Activated naive CD8-positive, alpha-beta T cell treated with anti-CD3 and anti-CD28 coated beads, Interleukin-2, amount 10 ng/mL, durations not matched to agents 7 days and 5 days (primary cell): ENCODE measurements at places on chromosomes 2 and 18. TPM values are rescaled to one million over a fixed set of nuclear protein-coding genes. Genes with fewer than 3 reads are reported as not detected.

DNA sequence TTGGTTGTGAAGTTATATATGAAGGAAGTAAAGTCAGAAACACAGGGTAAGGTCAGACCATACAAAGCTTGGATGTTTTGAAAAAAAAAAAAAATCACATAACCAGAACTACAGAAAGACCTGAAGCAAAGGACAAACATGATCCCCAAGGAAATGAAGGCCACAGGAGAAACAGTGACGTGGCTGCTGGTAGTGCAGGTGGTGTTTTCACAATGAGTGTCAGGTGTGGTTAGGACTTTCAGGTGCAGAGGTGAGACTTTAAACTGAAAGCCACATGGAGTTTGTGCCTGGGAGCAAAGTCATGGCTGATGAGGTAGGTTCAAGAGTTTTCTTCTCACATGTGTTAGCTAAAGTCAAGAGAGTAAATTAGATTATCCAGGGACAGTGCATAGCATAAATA lies 270.7 kb downstream of the PIEZO2 start:
- DNase-seq, result no peak
- no peaks in the 10 kb centered on the region for H3K36me3 ChIP-seq
- no peak overlapping the region for H3K27ac ChIP-seq
- H3K4me1 ChIP-seq, result no peaks in the 10 kb centered on the region
- H3K27me3 ChIP-seq, result no peaks in the 10 kb centered on the region

DNA sequence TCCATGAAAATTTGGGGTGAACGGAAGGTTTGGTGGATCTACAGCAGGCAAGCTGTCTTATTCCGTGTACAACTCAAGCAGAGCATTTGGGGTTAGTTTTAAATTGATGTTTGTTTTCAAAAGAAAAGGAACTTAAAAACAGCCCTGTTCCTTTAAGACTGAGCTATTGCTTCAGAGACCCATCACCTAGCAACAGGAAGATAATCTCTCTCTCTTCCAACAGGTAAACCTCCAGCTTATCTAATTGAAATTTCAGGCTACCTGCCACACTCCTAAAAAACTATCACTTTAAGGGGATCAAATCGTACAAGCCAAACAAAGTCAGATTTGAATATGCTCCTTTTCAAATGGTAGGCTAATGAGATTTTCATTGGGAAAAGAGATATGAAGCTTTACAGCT lies 101.8 kb downstream of the RNF152 start:
- no peaks in the 10 kb centered on the region for H3K36me3 ChIP-seq
- H3K4me3 ChIP-seq, result no peak overlapping the region
- DNase-seq, result no peak
- no peak overlapping the region for H3K27ac ChIP-seq
- no peaks in the 10 kb centered on the region for H3K4me1 ChIP-seq

GRCh38 chr2:1769703-1770422 lies 25.5 kb upstream of the PXDN start:
- H3K4me3 ChIP-seq, result no peak overlapping the region
- H3K4me1 ChIP-seq, result no peaks in the 10 kb centered on the region
- peaks cover 3% of the 10 kb centered on the region for H3K27me3 ChIP-seq
- DNase-seq, result peak; percentile 56
- H3K27ac ChIP-seq, result peak overlapping the region; percentile 70

DNA sequence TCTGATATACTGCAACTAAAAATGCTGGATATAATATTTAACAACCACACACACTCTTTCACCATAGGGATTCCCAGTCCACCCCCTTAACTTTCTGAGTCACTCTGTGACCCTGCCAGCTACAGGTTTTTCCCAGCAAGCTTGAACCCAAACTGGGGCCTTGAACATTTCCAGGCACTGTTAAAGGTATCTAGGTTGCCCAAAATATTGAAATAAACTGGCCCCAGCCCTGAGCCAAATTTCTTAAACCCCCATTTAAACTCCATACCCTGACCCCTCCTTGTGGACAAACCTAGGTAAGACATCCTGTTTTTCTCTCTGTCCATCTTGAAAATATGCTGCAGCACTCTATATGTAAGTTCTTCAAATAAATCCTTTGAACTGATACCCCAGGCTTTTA lies 19.7 kb upstream of the DCTN1 start:
- H3K4me1 ChIP-seq, result peaks cover 7% of the 10 kb centered on the region
- H3K27ac ChIP-seq, result no peak overlapping the region
- DNase-seq, result no peak
- no peak overlapping the region for H3K4me3 ChIP-seq
- no peaks in the 10 kb centered on the region for H3K36me3 ChIP-seq
- peaks cover 11% of the 10 kb centered on the region for H3K27me3 ChIP-seq

GRCh38 chr2:104340162-104340561 lies 513.8 kb upstream of the POU3F3 start:
- H3K27ac ChIP-seq, result no peak overlapping the region
- no peak for DNase-seq
- H3K4me1 ChIP-seq, result no peaks in the 10 kb centered on the region
- H3K36me3 ChIP-seq, result no peaks in the 10 kb centered on the region
- no peaks in the 10 kb centered on the region for H3K27me3 ChIP-seq

GRCh38 chr2:239355724-239356123 lies 45.1 kb downstream of the HDAC4 start:
- DNase-seq, result no peak
- H3K4me3 ChIP-seq, result no peak overlapping the region
- H3K4me1 ChIP-seq, result peaks cover 3% of the 10 kb centered on the region
- no peaks in the 10 kb centered on the region for H3K27me3 ChIP-seq

- no peaks in the 10 kb centered on the region for H3K36me3 ChIP-seq
- peaks cover 4% of the 10 kb centered on the region for H3K27me3 ChIP-seq
- H3K4me1 ChIP-seq, result no peaks in the 10 kb centered on the region
- H3K4me3 ChIP-seq, result no peak overlapping the region
- no peak for DNase-seq
- no peak overlapping the region for H3K27ac ChIP-seq
These were observed 80.3 kb upstream of the GATA6 start for GRCh38 chr18:22088996-22089640.

DNA sequence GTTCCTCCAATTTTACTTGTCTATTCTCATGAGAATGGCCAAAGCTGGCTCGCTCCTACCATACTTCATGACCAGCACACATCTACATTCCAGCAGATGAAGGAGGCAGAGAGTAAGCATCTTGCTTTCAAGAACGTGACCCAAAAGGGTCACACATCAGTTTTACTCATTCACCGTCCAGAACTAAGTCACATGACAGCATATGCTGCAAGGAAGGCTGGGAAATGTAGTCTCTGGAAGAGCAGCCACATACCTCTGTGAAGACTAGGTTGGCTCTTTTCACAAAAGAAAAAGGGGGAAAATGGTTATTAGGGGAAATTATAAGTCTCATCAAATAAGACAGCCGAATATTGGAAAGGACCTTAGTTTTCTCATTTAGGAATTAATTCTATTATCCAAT lies 835.3 kb downstream of the EPHA4 start:
- H3K36me3 ChIP-seq, result no peaks in the 10 kb centered on the region
- no peaks in the 10 kb centered on the region for H3K4me1 ChIP-seq
- H3K27me3 ChIP-seq, result no peaks in the 10 kb centered on the region
- H3K4me3 ChIP-seq, result no peak overlapping the region
- no peak overlapping the region for H3K27ac ChIP-seq

GRCh38 chr2:30382995-30383394 lies 64.1 kb upstream of the LCLAT1 start:
- no peaks in the 10 kb centered on the region for H3K4me1 ChIP-seq
- peaks cover 1% of the 10 kb centered on the region for H3K36me3 ChIP-seq
- DNase-seq, result no peak
- H3K27me3 ChIP-seq, result peaks cover 14% of the 10 kb centered on the region
- H3K27ac ChIP-seq, result no peak overlapping the region

DNA sequence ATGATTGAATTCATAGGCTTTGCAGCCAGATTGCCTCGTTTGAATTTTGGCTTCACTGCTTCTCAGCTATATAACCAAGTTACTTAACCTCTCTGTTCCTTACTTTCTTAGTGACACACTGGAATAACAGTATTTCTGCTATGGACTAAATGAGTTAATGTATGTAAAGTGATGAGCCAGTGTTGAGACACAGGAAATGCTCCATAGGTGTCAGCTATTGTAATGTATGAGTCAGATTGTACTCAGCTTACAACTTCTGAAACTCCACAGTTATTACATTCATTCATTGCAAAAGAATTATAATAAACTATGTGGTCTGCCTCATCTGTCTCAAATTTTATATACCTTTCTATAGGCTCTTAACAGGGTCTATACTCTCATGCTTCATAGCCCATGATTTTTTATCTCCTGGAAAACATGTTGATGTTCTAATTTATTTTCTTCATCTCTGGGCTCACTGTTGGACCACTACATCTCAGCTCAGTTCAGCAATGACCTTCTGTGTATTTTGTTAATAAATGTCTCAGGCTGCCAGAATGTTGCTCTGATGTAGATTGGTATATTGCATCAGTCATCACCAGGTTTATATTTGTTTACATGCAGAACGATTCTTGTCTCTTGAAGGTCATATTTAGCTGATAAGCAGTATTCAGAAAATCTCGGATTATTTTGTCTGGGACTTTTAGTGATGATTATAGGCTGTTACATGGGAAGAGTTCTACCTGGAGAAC lies 76.2 kb downstream of the MAP3K20 start:
- no peaks in the 10 kb centered on the region for H3K27me3 ChIP-seq
- H3K4me1 ChIP-seq, result peaks cover 22% of the 10 kb centered on the region
- DNase-seq, result no peak
- H3K27ac ChIP-seq, result no peak overlapping the region

DNA sequence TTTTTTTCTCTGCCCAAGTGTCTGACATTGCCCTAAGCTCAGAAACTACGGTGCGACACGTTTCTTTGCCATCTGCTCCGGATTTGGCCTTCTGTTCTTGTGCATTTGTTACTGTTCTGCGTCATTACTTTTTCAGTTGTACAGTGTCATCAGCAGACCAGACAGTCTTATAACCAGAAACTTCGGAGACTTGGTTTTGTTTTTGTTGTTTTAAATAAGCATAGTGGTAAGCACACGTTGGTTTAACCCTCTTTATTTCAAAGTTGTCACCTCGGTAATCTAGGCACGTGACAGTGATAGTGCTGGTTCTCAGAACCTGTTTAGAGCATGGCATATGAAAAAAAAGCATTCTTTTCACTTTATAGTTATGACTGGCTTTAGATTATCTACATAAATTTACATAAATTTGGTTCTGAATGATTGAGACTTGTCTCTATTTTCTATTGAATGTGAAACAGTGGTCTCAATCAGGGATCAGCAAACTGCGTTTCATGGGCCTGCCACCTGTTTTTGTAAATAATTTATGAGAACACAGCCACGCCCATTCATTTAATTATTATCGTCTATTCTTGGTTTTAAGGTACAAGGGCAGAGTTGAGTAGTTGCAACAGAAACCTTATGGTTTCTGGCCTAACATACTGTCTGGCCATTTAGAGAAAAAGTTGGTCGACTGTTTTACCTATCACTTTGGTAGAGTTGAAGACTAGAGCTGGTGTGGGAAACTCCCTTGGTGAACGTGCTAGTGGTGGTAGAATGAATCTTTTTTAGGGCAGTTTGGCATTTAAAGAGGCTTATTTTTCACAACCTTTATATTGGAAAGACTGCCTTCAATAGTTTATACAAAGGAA lies 106.5 kb downstream of the ZNF532 start:
- H3K27me3 ChIP-seq, result peaks cover 20% of the 10 kb centered on the region
- DNase-seq, result no peak
- H3K4me1 ChIP-seq, result no peaks in the 10 kb centered on the region
- no peak overlapping the region for H3K4me3 ChIP-seq
- no peaks in the 10 kb centered on the region for H3K36me3 ChIP-seq

DNA sequence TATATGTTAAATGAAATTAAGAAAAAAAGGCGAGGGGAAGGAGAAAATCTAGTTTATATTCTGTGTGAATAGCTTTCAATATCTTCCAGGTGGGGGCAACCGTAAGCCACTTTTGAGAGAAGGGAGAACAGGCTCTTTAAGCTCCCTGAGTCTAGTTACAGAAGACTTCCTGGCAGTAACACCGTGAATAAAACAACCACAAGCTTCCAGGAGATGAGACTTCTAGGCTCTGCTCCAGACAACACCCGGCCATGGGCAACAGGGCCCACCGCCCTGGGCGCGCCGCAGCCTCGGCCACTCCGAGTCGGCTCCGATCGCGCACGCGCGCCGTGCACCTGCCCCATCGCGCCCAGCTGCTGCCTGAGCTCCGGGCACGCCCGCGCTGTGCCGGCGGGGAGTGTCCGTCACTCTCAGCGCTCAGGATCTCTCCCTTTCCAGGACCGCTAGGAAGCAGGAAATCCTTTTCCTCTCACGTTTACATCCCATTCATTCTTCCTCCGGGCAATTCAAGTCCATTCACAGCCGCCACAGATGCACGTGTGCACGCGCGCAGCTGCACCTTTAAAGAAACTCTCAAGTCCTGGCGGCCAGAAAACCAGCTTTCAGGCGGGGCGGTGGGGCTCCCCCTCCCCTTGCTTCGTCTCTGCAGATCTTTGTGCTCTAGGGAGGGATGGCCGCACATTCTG lies 19.4 kb upstream of the PAX3 start:
- H3K4me3 ChIP-seq, result peak overlapping the region; percentile 84
- peaks cover 5% of the 10 kb centered on the region for H3K4me1 ChIP-seq
- peaks cover 72% of the 10 kb centered on the region for H3K27me3 ChIP-seq
- no peaks in the 10 kb centered on the region for H3K36me3 ChIP-seq
- DNase-seq, result peak; percentile 68

- no peaks in the 10 kb centered on the region for H3K27me3 ChIP-seq
- no peaks in the 10 kb centered on the region for H3K36me3 ChIP-seq
- H3K4me3 ChIP-seq, result peak overlapping the region; percentile 78
- no peak for DNase-seq
- H3K4me1 ChIP-seq, result peaks cover 75% of the 10 kb centered on the region
These were observed 36.8 kb upstream of the EML4 start for GRCh38 chr2:42132191-42132965.

GRCh38 chr2:29033172-29033571 lies 41.2 kb downstream of the PCARE start:
- H3K4me1 ChIP-seq, result peaks cover 23% of the 10 kb centered on the region
- no peak overlapping the region for H3K27ac ChIP-seq
- no peaks in the 10 kb centered on the region for H3K27me3 ChIP-seq
- no peak overlapping the region for H3K4me3 ChIP-seq
- peak; percentile 5 for DNase-seq
- peaks cover 31% of the 10 kb centered on the region for H3K36me3 ChIP-seq

DNA sequence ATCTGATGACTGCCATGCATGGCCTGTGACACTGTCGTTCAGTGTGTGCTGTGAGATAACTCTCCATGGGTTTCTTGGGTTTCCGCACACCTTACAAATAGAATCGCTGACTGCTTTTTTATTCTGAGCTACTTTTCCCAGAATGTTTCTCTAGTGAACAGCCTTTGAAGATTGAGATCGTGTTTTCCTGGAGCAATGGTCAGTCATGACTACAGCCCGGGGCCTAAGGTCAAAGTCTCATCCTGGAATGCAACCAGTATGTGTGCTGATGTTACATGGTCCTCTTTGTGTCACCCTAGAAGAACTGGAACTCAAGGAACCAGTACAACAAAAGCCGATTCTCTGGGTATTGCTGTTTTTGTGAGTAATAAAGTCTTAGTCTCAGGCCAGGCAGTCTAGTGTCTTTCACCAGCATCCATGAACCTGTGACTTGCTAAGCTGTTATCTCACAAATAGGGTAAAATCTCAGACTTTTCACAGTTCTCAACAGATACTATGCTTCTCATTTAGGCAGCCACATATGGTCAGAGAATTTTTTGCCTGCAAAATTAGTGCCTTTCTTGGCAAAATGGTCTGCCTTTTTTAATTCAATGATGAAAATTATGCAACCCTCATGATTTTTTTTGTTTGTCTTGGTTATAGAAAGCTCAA lies 124.9 kb upstream of the PIEZO2 start:
- no peaks in the 10 kb centered on the region for H3K27me3 ChIP-seq
- H3K4me1 ChIP-seq, result no peaks in the 10 kb centered on the region
- no peak overlapping the region for H3K27ac ChIP-seq
- H3K36me3 ChIP-seq, result no peaks in the 10 kb centered on the region

Gene KCNJ13
- not detected for total RNA-seq

Gene DUSP2
- 47.7 TPM for total RNA-seq

Gene SERPINB4
- total RNA-seq, result not detected

Gene INHBB
- not detected for total RNA-seq

Gene GLB1L
- 3.3 TPM for total RNA-seq

Gene RAD51AP2
- not detected for total RNA-seq

Gene ATG9A
- 62.1 TPM for total RNA-seq

Gene PPP1R1C
- total RNA-seq, result not detected
